Choroid plexus epithelial cell (primary cell): ENCODE measurements at places on chromosomes 7 and 10.

- DNase-seq = no peak
These were observed 179.2 kb upstream of the ZMIZ1 start for GRCh38 chr10:78889536-78890063.

DNA sequence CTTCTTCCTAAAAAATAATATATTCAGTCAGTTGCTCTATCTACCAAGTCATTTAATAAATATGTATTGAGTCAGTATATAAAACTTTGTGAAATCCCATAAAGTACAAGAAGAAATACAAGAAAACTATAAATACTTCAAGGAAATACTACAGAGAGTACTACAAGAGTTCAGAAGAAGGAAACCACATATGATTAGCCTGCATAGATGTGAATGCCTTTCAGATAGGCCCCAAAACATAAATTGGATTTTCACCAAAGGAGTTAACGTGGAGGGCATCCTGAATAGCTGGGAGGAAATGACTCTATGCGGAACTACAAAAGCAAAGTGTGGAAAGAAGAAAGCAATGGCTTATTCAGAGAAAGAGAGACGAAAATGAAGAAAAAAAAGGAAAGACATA, 120.1 kb downstream of the LRRN3 start:
- DNase-seq = peak; percentile 50

DNA sequence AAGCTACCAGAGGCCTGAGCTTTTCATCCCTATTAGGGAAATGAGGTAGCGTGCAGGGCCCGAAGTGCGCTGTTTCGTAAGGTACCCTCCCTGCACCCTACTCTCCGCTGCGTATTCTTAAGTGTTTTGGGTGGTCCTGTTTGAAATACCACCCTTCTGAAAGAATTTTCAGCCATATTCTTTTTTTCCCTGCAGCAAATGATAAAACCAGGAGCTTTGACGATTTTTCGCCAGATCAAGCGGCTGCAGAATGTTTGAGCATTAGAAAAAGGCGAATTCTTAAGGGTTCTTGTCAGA, 1.2 kb downstream of the RSBN1L start:
- DNase-seq = no peak

DNA sequence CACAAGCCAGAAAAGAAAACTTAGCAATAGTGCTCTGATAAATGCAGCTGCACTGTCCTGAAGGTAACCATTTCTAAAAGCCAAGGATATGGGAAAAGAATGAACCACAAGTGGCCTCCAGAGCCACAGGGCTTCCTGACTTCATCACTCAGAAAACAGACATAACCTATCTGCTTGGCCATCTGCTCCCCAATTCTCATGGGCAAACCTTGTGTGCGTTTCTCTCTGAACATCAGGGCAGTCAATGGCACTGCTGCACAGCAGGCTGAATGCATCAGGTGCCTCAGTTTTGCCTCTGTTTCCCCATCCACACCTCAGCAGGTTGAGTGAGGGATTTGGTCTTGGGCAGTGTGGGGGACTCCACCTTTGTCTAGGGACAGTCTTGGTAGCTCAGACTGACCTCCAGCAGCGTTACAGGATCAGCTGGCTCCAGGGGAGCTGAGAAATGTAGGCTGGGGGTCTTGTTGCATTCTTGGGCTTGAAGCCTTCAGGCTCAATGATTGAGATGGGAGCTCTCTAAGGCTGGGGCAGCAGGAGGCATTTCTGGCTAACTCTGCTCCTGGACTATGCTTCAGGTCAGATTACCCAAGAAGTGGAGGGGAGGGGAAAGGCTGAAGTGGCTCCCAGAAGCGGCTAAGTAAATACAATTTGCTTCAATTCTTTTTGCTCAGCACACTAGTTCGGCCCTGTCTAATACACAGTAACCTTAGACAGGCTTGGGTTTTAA, 23.6 kb upstream of the PDLIM1 start:
- DNase-seq = no peak

- DNase-seq = peak; percentile 55
These were observed 104.1 kb downstream of the THSD7A start for GRCh38 chr7:11727864-11728263.
